ENCODE measurements at places on chromosomes 1 and 21.

GRCh38 chr1:221708076-221708571 lies 33.8 kb downstream of the DUSP10 start:
- DNase-seq = no peak

DNA sequence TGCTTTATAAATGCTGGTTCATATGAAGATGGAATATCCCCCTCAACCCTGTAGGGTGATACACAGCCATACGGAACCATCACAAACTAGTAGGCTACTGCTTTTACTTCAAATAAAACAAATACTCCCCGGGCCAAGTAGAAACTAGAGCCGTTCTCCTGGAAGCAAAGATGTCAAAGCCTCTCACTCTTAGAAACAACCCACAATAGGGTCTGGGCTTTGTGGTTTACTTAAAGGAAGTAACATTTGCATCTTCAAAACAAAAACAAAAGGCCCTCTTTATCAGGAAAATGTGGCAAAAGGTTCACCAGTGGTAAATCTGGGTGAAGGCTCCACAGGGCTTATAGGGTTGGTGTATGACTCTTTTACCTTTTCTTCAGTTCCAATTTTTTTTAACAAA lies 49.8 kb downstream of the HLCS start:
- no peak for DNase-seq

DNA sequence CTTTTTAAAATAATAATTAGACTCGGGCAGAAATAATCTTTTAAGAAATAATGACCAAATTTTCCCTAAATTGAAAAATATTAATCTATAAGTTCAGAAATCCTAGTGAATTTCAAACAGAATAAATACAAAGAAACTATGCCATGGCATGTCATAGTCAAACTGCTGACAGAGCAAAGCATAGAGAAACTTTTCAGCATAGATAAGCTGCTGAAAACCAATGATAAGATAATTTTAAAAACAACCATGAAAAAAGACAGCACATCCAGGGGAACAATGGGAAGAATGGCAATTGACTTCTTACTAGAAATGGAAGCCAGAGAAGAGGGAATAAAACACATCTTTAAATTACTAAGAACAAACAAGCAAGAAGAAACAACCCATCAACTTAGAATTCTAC lies 19.8 kb downstream of the CD1D start:
- no peak for DNase-seq

GRCh38 chr1:101088431-101088830 lies 62.8 kb upstream of the DPH5 start:
- DNase-seq = no peak

- peak; percentile 32 for DNase-seq
Measured at GRCh38 chr1:208243967-208244916, at the start of gene PLXNA2. Gene PLXNA2, minus strand, starts transcription at chr1:208244384. Its CDS starts 26,462 bp downstream, at chr1:208217922.

GRCh38 chr1:165434281-165434680 lies 10.6 kb downstream of the RXRG start:
- DNase-seq = no peak

- DNase-seq = no peak
Measured at GRCh38 chr1:93047618-93048017, 31.5 kb upstream of the MTF2 start.

DNA sequence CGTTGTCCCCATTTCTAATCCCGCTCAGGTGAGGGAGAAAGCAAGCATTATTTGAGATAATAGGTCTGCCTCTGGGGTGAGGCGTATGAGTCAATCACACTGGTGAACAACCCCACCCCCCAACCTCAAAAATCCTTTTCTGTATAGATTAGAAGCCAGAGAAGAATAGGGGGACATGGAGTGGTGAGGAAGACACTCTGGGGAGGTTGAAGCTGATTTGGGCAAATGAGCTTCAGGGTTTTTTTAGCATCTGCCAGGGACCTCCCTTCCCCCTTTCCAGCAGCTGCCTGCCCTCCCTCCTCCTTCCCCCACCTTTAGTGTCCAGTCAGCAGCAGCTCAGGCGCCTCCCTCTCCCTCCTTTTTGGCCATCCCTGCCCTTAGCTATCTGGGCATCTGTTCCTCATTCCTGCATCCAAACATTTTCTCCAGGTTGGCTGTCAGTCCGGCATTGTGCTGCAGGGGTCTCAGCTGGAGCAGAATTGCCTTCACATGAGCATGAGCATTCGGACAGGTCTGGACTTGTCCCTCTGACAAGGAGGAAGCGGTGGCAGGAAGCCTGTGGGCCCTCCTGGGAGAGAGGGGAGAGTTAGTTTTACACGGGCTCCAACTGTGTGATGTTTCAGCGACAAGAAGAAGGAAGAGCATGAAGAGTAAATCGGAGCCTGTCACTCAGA lies 30.8 kb upstream of the PTGFRN start:
- no peak for DNase-seq

- DNase-seq = no peak
Measured at GRCh38 chr1:20087668-20088067, 17.7 kb downstream of the PLA2G5 start.

- DNase-seq = no peak
Measured at GRCh38 chr1:94068096-94068998, 52.6 kb downstream of the ABCA4 start.

DNA sequence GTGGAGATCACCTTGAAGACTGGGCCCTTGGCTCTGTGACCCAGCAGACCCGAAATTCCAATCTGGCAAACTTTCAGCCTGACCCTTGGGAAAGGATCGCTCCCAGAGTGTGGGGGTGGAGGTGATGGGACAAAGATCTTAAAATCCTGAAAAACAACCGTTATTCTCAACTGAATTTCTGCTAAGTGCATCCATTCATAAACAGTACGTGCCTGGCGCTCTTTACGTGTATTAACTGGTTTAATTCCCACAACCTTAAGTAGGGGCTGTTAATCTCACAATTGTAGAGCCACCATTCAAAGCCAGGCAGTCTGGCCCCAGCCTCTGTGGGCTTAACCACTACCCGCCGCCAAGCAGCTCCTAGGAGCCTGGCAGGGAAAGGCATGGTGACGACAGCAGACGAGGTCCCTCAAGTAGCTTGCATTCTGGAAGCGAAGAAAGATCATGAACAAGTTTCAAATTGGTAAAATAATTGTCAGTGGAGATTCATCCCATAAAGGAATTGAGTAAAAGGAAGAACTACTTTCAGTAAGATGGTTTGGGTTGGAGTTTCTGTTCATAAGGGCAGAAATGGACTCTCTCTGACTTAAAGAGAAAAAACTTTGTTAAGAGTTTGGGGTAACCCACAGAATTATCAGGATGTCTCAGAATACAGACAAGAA lies 11.4 kb upstream of the RGS16 start:
- DNase-seq = no peak

DNA sequence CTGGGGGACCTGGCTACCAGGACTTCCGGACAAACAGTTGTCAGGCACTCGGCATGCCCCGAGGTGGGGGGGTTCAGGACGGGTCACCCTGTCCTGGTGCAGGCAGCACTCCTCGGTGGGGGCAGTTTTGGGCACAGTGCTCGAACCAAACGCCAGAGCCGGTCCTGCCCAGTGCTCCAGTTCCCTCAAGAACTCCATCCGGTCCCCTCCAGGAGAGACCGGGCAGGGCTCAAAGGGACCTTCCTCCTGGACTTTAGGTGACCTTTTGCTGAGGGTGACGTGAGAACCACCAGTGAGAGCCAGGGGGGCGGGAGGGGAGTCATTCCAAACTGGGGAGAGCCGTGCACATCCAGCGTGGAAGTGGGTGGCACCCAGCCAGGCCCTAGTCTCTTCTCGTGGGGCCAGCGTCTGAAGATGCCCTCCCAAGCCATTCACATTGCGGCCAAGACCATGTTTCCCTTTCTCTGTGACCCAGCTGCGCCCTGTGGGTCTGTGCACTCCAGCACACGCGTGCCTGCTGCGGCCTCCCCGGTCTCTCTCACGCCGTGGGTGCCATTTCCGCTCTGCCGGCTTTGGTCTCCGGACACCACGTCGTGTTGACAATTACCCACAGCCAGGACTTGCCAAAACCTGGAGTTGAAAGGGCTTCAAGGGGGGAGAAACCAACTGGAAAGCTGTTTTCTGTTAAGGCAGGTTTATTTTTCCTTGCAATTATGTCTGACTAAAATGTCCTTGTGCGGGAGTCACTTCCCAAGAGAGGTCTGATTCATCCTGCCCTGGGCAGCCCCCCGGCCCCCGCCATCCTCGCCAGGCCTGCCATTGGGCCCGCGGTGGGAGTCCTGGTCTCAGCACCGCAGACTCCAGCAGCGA lies 178.8 kb upstream of the ARHGEF16 start:
- no peak for DNase-seq

DNA sequence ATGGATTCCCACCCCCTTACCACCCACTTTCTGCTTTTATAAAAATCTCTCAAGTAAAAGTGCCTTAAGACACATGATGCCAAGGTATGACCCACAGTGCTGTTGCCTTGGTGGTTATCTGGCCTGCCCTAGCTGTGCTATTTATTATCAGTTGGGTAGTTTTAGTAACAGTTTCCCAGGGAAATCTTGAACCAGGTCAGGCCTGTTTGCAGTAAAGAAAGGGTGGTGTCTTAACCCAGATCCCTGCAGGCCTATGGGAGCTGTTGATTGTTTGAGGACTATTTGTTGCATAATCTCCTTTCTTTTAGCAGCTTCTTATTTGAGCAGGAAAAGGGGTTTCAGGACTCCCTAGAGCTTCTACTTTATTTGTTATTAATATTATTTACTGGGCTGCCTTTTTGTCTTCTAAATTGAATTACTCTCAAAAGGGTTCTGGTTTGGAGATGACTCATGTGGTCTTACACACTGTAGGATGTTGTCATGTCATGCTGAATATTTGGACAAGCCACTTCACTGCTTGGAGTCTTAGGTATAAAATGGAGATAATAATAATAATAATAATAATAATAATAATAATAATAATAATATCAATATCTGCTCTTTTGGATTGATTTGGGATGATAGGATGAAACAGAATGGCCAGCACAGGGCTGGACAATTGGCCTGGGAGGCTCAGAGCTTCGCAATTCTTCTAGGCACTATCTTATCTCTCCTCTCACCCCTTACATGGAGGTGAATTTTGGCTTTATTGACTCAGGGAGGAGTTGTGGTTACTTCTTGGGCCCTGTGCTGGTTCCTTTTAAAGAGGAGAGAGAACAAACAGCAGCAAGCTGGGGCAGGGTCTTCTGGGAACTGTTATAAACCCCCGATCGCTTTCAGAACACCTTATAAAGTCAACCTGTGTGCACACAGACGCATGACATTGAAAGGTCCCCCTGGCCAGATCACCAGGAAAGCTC lies 252.1 kb downstream of the PRDM2 start:
- no peak for DNase-seq

GRCh38 chr1:97778718-97779117 lies 142.1 kb downstream of the DPYD start:
- DNase-seq = no peak

DNA sequence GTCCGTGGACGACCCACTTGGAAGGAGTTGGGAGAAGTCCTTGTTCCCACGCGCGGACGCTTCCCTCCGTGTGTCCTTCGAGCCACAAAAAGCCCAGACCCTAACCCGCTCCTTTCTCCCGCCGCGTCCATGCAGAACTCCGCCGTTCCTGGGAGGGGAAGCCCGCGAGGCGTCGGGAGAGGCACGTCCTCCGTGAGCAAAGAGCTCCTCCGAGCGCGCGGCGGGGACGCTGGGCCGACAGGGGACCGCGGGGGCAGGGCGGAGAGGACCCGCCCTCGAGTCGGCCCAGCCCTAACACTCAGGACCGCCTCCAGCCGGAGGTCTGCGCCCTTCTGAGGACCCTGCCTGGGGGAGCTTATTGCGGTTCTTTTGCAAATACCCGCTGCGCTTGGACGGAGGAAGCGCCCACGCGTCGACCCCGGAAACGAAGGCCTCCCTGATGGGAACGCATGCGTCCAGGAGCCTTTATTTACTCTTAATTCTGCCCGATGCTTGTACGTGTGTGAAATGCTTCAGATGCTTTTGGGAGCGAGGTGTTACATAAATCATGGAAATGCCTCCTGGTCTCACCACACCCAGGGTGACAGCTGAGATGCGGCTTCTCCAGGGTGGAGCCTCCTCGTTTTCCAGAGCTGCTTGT lies 32.4 kb downstream of the PRMT2 start:
- DNase-seq = no peak

DNA sequence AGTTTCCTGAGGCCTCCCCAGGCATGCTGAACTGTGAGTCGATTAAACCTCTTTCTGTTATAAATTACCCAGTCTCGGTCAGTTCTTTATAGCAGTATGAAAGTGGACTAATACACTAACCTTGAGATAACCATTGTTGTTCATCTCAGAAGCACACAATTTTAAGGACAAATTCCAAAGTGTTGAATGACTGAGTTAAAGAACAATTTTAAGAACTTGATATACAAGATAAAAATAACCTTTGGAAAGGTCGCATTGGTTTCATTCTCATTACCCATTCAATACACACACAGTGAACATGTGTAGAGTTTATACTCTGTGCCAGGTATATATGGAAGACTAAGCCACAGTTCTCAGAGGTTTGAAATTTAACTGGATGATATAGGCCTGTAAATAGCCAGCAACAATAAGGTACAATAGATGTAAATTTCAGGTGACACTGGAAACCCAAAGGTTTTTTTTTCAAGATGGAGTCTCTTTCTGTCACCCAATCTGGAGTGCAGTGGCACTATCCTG lies 19.1 kb upstream of the SRSF10 start:
- DNase-seq = no peak

GRCh38 chr21:28069450-28069923 lies 923.2 kb downstream of the LTN1 start:
- no peak for DNase-seq

- no peak for DNase-seq
Measured at GRCh38 chr1:110003747-110004428, 19.3 kb downstream of the AHCYL1 start.

DNA sequence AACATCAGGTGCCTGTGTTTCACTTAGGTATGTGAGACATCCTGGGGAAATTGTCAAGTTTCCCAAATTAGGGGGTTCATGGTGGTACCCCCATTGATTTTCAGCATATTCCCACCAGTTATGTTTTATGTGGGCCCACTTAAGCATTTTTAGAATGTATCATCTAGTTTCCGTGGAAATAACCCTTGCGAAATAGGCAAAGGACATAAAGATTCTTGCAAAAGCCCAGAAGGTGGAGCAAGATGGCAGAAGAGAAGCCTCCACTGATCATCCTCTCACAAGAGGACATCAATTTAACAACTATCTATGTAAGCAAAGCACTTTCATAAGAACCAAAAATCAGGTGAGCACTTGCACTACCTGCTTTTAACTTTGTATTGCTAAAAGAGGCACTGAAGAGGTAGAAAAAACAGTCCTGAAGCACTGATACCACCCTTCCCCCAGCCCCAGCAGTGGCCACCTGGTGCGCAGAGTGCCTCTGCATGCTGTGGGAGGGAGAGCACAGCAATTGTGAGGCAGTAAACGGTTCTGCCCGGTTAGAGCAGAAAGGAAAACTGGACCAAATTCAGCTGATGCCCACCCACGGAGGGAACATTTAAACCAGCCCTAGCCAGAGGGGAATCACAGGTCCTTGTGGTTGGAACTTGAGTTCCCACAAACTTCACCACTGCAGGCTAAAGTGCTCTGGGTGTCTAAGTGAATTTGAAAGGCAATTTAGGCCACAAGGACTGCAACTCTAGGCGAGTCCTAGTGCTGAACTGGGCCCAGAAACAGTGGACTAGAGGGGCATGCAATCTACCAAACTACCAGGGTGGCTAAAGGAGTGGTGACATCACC lies 23.2 kb downstream of the MCOLN2 start:
- DNase-seq = no peak

- no peak for DNase-seq
Measured at GRCh38 chr1:74712881-74713280, 20.0 kb downstream of the CRYZ start.
